GM12891 (cell line): ENCODE measurements at places on chromosomes 2 and 18.

- DNase-seq, result no peak
Measured at GRCh38 chr2:171400395-171400794, 33.4 kb downstream of the METTL8 start.

DNA sequence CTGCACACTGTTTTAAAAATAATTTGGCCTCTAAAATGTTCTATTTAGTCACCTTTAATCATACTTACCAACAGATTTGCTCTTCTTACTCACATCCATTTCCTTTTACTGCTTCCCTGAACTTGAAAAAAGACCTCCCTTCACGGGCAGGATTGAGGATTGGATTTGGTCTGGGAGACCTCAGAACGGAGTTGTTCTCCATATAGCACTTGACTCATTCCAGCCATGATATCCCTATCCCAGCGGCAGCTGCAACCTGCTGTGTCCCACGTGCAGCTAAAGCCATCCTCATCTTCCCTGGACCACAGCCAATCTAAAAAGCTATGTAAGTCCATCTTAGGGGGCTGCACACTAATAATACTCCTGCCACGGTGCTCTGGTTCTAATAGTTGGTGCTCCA is 97.0 kb upstream of the PTPRM start:
- no peak for DNase-seq

DNA sequence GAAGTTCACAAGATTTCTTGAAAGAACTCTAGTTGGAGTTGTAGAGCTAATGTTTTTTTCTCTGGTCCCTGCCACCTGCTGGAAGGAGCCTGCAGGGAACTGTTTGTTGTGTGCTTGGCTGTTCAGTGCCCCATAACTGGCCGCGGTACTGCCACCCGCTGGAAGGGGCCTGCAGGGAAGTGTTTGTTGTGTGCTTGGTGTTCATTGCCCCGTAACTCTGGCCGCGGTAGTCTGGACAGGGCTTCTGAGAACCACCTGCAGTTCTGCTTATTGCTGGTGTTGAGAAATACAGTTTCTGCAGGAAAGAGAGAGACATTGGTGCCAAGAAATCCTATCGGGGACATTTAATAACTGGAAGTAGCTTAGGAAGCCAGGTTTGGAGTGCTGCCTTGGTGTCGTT is 58.1 kb downstream of the AGAP1 start:
- no peak for DNase-seq

DNA sequence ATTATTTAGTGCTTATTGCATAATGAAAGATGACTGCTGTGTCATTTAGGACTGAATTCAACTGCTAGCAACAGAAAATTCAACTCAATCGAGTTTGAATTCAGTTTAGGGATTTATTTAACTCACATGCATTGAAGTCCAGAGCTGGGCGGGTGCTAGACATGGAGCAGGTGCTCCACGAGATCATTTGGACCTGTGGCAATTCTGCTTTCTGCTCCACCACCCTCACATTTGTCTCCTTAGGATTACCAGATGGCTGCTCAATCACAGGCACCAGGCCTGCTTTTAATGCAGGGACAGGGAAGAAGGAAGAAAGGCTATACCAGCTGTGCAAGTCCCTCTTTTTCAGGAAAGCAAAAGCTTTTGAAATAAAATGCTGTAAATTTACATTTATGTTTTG is 572.9 kb upstream of the SLC8A1 start:
- DNase-seq, result no peak

GRCh38 chr2:176128982-176129796 is at the start of gene HOXD8:
HOXD8 (plus strand) TSS chr2:176129705; CDS start chr2:176130367, 662 bp downstream.
- no peak for DNase-seq

GRCh38 chr2:29495068-29495467 is 379.9 kb downstream of the CLIP4 start:
- no peak for DNase-seq

DNA sequence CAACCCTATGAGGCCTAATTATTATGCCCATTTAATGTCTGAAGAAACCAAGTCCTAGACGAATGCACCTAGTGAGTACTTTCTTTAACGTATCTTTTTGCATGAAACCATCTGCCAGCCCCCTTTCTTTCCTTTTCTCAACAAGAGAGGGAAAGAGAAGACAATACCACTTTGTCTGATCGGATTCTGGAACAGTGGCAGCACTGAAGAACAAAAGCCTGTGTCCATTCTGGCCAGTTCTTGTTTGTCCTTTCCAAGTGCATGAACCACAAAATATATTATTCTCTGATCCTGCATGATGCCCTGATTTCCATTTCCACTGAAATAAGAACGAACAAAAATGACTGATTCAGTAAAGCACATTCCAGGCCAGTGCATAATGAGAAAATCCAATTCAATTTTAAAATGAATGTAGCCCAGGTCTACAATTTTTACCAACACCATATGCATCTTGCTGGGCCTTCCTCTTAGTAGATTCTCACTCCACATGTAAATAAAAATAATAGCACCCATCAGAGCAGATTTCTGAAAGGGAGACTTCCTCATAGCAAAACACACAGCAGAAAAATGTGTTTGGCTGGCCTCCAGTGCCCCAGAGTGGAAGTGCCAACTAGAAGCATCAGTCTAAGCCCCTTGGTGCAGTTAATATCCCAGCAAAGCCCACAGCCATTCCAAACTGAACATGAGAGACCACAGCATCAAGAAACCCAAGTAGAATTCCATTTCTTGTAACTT is 422.6 kb upstream of the ID2 start:
- no peak for DNase-seq

- no peak for DNase-seq
Measured at GRCh38 chr2:191226196-191226595, 19.0 kb upstream of the MYO1B start.

GRCh38 chr18:76572518-76573247 is 77.6 kb upstream of the ZNF516 start:
- no peak for DNase-seq

DNA sequence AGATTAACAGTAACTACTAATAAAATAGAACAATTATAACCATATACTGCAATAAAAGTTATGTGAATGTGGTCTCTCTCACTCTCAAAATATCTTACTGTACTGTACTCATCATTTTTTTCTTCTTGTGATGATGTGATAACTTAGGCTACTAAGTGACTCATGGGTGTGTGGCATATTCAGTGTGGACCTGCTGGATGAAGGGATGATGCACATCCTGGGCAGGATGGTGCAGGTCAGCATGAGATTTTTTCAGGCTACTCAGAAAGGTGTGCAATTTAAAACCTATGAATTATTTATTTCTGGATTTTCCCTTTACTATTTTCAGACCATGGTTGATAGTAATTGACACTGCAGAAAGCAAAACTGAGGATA is 90.7 kb downstream of the NCKAP5 start:
- no peak for DNase-seq

DNA sequence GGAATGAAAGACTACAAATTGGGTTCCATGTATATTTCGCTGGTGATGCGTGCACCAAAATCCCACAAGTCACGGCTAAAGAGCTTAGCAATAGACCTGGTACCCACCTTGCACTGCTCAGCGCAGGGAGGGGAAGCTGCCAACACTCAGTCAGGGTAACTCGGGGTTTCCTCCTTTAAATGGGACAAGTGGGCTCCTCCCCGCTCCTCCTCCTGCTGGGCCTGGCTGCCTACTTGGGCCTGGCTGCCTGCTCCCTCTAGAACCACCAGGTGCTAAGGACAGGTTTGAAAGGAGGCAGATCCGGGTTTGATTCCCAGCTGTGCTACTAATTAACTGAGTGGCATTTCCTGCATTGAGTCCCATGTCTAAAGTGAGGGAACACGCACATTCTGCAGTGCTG is 23.4 kb downstream of the MYO7B start:
- DNase-seq, result no peak

- DNase-seq, result no peak
Measured at GRCh38 chr2:1923541-1923940, 179.2 kb upstream of the PXDN start.

- no peak for DNase-seq
Measured at GRCh38 chr2:100241236-100241635, 81.1 kb downstream of the LONRF2 start.

DNA sequence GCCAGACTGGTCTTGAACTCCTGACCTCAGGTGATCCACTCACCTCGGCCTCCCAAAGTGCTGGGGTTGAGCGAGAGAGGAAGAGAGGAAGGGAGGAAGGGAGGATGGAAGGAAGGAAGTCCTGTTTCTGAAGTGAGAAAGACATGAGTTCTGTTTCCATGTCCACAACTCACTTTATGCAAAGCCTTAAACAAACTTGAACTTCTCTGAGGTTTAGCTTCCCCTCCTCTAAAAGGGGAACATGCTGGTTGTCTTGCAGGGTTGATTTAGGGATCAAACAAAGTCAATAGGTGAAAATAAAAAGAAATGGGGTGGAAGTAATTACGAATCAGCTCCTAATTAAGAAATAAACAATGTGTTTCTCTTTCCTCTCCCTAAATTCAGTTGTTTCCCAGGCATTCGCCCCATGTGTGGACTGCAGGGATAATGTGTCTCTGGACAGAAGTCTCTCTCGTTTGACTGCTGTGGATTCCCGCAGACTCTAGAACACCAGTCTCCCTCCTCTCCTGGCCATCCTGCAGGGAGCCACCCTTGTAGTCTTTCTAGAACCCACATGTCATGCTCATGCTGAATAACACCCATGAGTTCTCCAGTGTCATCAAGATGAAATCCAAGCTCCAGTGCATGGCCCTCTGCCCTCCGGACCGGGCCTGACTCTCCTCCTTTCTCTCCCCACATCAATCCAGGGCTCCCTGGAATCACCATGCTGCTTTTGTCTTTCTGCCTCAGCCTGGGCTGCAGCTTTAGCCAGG is 229.3 kb upstream of the TRIB2 start:
- DNase-seq, result no peak

- DNase-seq, result no peak
Measured at GRCh38 chr18:50422286-50422898, 47.5 kb downstream of the SKA1 start.

DNA sequence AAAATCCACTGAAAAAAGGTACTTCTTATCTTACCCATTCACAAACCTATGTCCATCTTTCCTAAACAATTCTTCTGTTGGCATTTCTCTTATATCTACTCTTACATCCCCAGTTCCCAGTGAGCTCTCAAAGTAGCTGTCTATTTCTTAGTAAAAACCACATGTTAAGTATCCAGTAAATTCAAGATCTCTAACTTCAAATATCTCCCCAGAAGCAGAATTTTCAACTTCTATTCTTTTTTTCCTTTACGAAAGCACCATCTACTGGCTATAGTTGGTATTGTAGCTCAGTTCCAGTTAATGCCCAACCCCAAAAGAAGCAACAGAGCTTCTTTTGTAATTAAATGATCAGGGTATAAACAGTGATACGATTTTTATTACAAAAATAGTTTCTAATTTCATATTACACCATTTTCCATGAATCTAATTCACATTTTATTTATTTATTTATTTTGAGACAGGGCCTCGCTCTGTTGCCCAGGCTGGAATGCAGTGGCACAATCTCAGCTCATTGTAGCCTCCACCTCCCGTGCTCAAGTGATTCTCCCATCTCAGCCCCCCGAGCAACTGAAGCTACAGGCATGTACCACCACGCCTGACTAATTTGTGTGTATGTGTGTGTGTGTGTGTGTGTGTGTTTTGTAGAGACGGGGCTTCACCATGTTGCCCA is 28.5 kb downstream of the HRH4 start:
- peak; percentile 33 for DNase-seq

DNA sequence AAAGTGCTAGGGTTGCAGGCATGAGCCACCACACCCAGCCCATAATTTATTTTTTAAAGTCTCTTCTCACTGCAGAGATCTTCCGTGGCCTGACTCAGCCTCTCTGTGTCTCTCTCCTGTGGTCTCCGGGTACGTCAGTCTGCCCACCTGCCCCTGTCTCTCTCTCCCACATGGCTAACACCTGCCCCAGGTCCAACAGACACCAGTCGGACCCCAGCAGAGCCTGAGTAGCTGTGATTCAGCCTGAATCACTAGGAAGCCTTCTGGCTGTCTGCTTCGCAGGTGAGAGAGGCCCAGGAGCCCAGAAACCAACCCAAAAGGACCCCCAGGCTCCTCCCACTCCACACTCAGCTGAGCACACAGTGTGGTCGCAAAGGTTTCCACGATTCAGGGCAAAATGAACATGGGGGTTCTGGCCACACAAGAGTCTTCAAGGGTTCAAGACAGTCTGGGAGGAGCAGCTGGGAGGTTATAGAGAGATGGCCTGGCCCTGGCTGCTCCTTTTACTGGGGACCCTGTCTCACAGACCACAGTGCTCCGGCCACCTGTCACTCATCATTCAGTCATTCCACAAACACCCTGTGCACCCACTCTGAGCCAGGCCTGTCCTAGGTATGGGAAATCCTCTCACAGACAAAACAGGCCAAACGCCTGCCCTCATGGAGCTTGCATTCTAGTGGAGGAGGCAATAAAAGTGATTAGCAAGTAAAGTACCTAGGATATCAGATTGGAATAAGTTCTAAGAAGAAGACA is 8.6 kb downstream of the RUFY4 start:
- no peak for DNase-seq

DNA sequence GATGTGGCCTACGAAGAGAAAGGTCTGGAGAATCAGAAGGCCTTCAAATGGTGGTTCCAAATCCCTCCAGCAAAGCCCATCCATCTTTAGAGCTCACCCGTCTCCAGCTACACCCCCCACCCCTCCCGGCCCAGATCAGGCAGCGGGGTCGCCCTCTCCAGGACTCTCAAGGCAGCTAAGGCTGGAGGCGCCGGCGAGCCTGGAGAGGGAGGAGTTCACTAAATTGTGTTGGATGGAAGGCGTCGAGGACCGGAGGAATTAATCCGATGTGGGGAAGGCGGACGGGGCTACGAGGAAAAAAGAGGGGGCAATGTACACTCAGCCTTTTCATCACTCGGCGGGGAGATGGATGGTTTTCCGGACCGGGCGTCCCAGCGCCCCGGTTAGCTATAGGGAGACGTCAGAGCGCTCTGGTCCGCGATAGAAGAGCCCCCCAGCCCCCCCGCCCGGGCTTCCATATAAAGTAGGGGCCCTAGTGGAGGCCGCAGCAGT is at the start of gene GRP:
Gene GRP (plus strand): TSS at position 487 of the 492 bp plus-strand sequence. CDS start 108 bp downstream, outside the sequence.
- DNase-seq, result no peak

- DNase-seq, result no peak
Measured at GRCh38 chr2:34025196-34025595, 426.1 kb upstream of the FAM98A start.

- no peak for DNase-seq
Measured at GRCh38 chr2:174335254-174335987, 667 bp downstream of the SP9 start.

- no peak for DNase-seq
Measured at GRCh38 chr18:75293591-75293990, 83.0 kb downstream of the TSHZ1 start.

DNA sequence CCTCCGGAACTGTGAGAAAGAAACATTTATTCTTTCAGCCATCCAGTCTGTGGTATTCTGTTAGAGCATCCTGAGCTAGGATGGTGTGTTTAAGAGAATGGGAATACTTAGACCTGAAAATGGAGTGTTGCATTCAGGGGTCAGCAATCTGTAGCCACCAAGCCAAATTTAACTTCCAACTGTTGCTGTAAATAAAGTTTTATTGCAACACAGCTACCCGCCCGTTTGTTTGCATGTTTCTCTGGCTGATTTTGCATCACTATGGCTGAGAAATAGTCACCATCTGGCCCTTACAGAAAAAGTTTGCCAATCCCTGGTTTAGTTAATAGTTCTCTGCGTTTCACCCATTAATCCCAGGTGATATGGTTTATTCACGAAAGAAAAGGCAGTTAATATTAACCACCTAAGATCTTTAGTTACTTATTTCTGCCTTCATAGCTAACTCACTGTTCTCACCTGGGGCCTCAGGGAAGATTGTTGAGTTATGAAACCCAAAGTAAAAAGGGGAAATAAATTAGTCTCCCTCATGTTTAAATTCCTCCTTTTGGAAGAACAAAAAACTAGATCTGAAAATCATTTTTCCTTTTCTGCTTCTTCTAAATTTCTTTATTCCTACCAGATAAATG is 9.5 kb upstream of the CYS1 start:
- DNase-seq, result no peak
